NCI-H1048 (cell line): ENCODE measurements at places on chromosomes 12 and 14.

- no peak for DNase-seq
Observed at GRCh38 chr12:90407841-90408240, 547.1 kb downstream of the CCER1 start.

GRCh38 chr12:86170051-86170450 is 86.1 kb downstream of the MGAT4C start:
- DNase-seq, result no peak

GRCh38 chr12:11920231-11920630 is 150.5 kb upstream of the BCL2L14 start:
- DNase-seq, result no peak

DNA sequence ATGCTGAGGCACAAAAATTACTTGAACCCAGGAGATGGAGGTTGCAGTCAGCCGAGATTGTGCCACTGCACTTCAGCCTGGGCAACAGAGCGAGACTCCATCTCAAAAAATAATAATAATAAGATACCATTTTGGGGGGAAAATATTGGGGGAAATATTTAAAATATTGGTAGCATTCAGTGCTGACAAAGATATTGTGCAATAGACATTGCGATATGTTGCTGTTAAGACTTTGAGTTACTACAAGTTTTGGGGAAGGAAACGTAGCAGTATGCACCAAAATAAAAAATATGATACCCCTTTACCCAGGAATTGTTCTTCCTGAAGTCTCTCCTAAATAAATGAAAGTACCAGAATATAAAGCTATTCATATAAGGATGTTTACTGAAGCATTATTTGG is 37.7 kb upstream of the MYBPC1 start:
- DNase-seq, result no peak

GRCh38 chr12:75933101-75933500 is 98.5 kb downstream of the PHLDA1 start:
- DNase-seq, result no peak

- DNase-seq, result no peak
Observed at GRCh38 chr14:104813286-104813685, 12.4 kb downstream of the ZBTB42 start.

DNA sequence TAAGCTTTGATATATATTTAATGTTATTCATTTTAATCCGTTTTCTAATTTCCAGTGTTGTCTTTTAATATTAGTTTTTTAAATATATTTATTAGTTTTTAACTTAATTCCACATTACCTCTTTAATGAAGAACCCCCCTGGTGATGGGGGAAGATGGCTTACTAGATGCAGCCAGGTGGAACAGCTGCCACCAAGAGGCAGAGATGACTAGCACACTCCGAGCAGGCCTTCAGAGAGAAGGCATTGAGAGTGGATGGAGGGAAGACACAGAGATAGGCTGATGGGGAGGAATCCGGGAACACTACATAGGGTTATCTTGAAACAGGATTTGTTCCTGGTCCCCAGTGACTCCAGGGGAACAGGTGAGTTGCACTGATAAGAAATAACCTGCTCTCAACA is 771.6 kb downstream of the LRFN5 start:
- no peak for DNase-seq

DNA sequence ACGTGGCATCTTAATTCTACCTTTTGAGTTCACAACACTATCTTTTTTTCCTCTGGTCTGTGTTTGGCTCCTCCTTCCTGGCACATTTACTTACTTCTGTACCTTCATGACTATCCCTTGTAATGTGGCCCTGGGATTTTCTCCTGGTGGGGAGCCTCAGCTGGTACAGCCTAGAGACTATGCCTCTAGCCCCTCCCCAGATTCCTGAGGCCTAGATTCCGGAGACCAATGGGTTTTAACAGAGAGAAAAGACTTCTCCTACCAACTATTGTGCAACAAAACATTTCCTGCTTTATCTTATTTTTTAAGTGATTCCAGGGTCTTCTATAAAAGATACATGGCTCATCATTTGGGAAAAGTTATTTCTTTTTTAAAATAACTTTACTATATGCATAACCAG is 216.2 kb upstream of the KRR1 start:
- DNase-seq, result no peak

- DNase-seq, result no peak
Observed at GRCh38 chr12:447141-447540, 12.6 kb upstream of the B4GALNT3 start.

DNA sequence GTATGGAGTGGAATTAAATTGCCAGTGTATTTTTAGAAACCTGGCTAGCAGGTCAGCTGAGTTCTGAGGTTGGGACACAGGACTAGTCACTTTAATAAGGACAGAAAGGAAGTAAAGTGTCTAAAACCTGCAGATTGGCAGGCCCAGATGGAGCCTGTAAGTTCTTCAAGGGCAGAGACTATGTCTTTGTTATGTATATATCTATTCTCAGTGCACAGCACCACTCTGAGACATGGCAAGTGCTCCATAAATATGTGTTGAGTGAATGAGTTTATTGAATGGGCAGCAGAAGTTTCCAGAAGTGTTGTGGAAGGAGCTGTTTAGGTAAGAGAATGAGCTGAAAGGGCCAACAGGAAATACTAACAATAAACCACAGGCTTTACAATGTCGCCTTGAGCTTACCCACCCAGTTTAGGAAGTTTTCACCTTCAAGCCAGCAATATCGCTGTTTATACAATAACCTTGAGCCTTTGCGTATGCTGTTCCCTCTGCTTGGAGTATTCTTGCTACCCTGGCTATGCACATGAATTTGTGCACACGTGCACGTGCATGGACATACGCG is 109.5 kb upstream of the TMPO start:
- no peak for DNase-seq

DNA sequence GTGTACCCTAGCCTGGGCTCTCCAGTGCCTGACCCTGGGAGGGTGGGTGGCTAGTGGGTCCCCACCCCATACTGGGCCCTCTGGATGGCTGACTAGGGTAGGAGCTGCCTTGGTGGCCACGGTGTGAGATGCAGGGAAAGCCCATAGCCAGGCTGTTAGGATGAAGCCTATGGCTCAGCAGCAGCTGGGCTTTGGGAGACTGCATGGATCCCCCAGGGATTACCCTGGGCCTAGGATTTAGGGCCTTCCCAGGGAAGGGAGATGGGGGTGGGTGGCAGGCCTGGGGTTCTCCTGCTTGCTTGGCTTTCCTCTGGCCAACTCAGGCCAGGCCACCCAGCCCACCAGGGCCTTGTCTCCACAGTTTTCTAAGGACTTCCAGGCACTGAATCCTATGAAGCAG is 6.3 kb downstream of the GSTZ1 start:
- no peak for DNase-seq

DNA sequence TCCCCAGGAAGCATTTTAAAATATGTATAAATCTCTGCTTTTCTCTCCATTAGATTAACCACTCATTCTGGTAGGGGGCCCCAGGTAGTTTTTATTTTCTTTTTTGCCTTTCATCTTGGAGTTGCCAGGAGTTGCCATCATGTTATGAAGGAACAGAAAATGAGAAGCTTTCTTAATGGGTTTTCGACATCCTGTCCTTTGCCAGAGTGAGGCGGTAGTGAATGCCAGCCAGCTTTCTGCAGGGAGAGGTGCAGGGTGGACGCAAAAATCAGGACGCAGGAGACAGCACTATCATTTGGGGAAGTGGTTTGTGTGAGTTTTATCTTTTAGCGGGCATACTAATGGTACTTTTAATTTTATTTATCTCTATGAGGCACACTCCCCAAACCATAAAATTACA is 1.7 kb downstream of the RASSF8 start:
- no peak for DNase-seq

DNA sequence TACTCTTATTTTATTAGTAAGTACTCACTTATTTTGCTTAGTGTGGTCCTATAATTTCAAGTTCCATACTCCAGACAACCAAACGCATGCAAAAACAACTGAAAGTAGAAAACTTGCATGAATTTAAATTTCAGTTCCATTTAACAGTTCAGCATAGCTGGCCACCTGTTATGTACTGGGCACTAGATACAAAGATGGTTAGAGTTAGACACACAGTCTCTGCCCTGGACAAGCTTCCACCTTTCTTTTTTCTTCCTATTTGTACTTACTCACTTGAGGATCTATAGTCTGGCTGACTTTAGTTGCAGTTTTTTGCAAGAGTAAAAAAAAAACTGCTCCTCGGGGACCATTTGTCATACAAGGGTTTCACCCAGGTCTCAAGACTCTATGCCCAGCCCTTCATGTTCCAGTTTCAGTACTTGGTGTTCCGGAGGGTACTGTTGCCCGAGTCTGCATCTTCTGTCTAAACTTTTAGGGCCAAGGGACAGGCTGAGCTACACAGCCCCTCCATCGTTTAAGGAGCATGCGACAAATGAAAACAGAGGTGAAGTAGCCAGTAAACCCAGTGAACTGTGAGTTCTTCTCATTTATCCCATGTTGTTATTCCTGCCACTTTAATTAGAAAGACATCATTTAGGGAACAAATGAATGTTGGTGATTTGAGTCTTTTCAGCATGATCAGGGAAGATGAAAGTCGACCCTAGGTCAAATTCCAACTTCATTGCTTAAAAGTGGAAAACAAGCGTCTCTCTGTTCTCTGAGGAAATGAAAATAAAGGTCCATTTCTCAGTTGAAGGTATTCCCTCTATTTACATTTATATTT is 22.3 kb downstream of the RPGRIP1 start:
- no peak for DNase-seq

GRCh38 chr12:98612696-98613334 is 19.3 kb downstream of the SLC25A3 start:
- no peak for DNase-seq

- no peak for DNase-seq
Observed at GRCh38 chr12:127422935-127423566, 843.9 kb upstream of the TMEM132C start.

- no peak for DNase-seq
Observed at GRCh38 chr12:120130011-120130410, 13.5 kb upstream of the RAB35 start.

DNA sequence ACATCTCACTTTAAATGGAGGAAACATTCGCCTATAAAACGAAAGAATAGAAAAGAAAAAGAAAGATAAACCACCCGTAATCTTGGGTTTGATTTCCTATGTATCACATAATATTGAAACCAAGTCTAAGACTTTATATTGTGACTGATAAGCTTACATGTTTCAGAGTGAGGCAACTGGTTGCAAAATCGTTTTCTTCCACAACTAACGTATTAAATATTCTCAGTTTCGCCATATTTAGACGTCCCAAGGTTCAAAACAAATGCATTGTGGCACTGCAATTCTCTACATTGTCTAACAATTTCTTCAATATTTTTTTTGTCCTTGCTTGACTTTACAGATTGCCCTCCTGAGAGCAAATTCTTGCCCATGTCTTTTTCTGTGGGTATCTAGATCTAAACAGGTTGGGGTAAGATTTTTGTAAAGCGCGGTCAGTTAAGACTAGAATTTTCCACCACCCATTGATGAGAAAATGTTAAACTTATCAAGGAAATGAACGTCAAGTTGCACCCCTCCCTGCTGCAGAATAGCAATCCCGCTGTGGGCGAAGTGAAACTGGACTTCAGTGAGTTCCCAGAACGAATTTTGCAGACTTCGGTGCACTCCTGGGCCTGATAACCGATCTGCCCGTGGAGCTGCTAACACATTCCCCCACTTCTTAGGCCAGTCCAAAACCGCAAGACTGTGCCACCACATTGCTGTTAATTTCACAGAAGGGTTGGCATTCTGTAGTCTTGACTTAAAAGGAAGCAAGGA is 2.7 kb downstream of the TBX3 start:
- no peak for DNase-seq

- no peak for DNase-seq
Observed at GRCh38 chr14:64464651-64465050, 648 bp upstream of the AKAP5 start.

DNA sequence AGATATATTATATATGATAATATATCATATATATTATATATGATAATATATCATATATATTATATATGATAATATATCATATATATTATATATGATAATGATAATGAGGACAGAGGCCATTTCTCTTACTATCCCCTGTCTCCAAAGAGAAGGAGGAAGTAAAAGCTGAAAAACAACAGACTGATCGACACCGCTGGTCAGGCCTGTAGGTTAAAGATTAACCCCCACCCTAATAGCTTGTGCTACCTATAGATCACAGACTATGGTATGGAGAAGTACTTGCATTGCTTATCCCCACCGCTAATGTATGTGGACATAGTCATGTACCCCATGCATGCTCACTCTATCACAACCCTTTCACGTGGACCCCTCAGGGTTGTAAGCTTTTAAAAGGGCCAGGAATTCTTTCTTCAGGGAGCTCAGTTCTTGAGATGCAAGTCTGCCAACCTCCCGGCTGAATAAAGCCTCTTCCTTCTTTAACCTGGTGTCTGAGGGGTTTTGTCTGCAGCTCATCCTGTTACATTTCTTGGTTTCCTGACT is 786.1 kb upstream of the TMEM132C start:
- DNase-seq, result no peak

- no peak for DNase-seq
Observed at GRCh38 chr14:52220924-52221811, 46.3 kb upstream of the PTGDR start.

GRCh38 chr12:44775901-44776300 is 100.2 kb downstream of the NELL2 start:
- DNase-seq, result no peak

DNA sequence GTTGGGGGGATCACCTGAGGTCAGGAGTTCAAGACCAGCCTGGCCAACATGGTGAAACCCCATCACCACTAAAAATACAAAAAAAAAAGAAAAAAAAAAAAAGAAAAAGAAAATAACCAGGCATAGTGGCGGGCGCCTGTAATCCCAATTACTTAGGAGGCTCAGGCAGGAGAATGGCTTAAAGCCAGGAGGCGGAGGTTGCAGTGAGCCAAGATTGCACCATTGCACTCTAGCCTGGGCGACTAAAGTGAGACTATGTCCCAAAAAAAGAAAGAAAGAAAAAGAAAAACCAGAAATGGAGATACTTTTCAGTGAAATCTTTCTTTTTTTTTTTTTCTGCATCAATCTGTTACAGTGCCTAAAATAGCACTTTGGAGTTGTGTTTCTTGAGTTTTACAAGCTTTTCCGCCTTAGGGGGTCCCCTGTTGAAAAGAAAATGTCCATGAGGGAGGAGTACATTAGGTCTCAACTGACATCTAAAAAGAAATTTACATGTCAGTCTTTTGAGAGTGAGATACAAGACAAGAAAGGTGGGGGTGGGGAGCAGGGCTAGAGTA is 82.9 kb upstream of the VASH1 start:
- DNase-seq, result no peak

GRCh38 chr14:79378020-79378419 is 833.3 kb downstream of the DIO2 start:
- DNase-seq, result no peak

GRCh38 chr14:104753528-104754212 is 723 bp downstream of the SIVA1 start:
- no peak for DNase-seq

DNA sequence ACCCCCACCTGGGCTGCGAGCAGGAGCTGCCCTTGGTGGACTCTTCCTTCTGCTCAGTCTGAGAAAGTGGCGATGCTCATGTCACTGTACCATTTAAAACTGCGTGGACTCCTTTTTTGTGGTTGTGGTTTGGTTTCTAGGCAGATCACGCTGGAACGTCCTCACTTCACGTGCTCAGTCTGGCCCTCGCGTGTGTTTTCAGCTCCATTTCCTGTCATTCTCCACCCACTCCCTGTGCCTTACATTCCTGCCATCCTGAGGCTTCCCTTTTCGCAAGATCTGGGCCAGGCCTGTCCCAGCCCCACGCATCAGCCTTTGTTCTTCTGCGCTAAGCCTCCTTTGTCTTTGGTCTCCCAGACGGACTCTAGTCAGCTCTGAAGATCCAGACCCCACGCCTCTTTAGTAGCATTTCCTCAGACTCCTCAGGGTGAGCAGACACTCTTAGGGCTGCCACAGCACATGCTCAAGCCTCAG is 105.4 kb downstream of the FBXL14 start:
- no peak for DNase-seq

- no peak for DNase-seq
Observed at GRCh38 chr12:75890660-75891059, 140.9 kb downstream of the PHLDA1 start.
